GM12865 (cell line): ENCODE measurements at places on chromosomes 16 and 17.
A peak's percentile ranks its signal among the peaks of the same experiment; 100 is the strongest.

DNA sequence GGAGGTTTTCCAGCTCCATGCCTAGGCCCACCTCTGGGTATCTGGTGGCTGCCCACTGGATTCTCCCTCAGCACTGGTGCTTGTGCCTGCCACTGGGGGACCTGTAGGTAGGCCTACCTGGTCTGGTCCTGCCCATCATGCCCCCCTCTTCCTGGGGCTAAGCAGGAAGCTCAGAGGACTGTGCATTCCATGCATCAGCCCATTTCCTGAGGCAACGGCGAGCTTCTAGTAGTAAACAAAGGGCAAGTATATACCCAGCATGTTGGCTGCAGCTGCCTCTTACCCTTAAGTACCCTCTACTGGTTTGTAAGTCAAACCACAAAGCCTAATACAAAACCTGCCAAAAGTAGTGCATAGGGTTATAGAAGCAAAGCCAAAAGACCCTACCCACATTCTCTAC lies 37.5 kb downstream of the SDR42E1 start:
- DNase-seq = no peak

DNA sequence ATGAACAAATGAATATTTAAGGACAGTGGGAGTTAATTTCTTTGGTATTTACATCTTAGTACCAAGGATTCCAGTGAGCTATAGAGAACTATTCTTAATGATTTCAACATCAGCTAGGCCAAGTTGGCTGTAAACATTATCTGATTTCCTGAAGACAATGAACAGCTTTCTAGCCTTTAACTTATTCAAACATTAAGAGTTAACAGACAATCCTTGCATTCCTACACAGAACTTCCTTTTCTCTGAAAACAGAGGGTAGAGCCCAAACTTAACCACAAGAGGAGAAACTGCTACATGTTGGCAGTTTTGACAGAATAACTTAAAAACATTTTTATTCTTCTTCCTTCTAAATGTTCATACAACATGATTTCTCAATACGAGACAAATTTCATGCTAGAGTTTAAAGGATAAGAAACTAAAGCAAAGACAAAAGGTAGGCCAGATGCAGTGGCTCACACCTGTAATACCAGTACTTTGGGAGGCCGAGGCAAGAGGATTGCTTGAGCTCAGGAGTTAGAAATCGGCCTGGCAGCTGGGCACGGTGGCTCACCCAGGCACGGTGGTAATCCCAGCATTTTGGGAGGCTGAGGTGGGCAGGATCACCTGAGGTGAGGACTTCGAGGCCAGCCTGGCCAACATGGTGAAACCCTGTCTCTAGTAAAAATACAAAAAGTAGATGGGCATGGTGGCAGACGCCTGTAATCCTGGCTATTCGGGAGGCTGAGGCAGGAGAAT lies 4.4 kb downstream of the CRLF3 start:
- DNase-seq = no peak

- no peak for DNase-seq
Observed at GRCh38 chr16:85389679-85390470, 223.2 kb upstream of the GSE1 start.

- no peak for DNase-seq
Observed at GRCh38 chr17:76232342-76232741, 8.0 kb downstream of the RNF157 start.

DNA sequence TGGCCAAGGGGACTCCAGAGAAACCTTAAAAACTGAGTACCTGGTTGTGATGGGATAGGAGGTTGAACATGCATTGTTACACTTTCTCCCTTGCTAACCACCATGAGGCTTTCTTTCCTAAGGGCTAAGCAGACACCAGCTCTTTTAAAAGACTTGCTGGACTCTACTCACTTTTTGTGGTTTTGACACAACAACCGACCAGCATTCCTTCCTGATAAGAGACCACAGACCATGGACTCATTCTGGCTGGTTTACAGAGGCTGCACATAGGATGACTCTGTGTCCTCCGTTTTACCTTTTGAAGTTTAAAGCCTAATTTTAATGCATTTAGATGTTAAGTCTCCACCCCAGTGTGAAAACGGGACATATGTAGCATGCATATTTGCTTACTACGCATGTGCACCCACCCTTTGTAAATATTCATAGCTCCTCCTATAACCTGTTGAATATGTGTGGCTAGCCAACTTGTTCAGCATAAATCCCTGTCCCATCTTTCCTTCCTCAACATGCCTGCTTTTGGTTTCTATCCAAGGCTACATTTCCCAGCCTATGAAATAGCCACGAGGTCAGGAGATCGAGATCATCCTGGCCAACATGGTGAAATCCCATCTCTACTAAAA lies 475.9 kb downstream of the GRIN2A start:
- no peak for DNase-seq

- DNase-seq = peak; percentile 91
Observed at GRCh38 chr17:8158267-8159031, 4.3 kb downstream of the VAMP2 start.

GRCh38 chr17:8829036-8829941 lies 30.1 kb upstream of the MFSD6L start:
- DNase-seq = no peak

- DNase-seq = peak; percentile 85
Observed at GRCh38 chr16:87076950-87077749, 240.0 kb downstream of the C16orf95 start.

DNA sequence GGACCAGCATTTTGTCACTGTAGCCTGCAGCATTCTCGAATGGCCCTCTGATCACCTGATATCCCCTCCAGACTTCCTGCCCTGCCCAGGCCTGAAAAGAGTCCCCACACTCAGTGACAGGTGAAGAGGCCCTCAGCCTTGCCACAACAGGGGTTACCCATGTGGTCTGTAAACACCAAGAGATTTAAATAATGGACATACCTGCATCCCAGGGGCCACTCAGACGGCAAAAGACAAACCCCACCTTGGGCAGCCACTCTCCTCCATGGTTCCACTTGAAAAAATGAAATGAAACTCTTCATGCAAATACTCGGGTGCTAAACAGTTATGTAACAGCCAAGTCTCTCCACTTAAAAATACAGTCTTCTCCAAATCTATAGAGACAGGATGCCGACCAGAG lies 22.9 kb upstream of the PECAM1 start:
- peak; percentile 70 for DNase-seq

DNA sequence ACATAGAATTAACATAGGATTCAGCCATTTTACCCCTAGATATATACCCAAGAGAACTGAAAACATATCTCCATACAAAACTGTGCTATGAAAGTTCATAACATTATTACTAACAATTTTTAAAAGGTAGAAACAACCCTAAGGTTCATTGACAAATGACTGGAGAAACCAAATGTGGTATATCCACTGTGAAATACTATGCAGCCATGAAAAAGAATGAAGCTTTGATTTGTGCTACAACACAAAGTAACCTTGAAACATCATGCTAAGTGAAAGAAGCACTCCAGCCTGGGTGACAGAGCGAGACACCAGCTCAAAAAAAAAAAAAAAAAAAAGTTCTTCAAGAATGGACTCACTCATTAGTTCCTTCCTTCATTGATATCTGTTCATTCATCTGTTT lies 580 bp downstream of the CD300LD start:
- no peak for DNase-seq

DNA sequence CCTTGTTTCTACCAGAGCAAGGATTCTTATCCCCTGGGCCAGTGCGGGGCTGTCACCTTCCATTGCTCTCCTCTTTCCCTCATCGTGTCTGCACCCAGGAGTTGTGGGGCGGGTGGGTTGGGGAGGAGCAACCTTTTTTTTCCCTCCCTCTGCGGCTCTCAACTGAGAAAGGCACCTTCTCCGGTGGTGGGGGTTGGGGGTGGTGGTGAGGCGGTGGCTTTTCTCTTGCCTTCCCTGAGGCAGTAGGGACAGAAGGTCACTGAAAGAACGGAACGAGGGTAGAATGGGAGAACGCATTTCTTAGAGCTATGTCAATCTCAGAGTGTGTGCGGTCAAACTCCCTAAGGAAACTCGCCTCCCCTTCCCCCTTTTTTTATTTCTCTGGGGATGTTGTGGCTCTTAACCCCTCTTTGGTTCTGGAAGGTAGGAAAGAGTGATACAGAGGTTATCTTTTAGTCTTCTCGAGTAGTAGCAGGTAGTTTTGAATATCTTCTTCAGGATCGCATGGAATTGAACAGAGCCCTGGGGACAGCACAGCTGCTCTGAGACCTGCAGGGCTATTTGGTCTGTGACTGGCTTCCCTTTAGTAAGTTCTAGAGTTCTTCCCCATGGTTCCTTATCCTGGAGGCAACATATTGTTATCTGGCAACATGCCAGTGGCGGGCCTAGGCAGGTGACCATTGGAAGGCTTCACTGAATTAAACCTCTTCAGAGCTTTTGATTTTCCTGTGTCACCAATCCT lies 994 bp downstream of the CLTC start:
- peak; percentile 69 for DNase-seq

DNA sequence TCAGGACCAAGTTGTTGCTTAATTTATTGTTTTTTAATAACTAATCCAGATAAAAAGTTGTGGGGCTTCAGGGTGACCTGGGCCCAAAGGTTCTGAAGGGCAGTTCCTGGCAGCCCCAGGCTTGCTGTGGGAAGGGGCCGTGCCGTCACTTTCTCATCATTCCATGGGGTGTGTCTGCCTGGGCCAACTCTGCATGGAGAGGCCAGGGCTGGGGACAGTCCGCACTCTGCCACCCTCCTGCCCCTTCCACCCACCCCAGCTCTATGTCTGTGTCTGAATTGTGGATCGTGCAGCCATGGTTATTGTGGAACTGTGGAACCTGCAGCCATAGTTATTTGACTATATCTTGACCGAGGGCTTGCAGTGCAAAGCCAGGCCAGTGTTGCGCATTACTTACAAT lies 4.0 kb downstream of the LIMD2 start:
- no peak for DNase-seq

- DNase-seq = no peak
Observed at GRCh38 chr16:63223851-63224250, 1187.6 kb upstream of the CDH8 start.

GRCh38 chr17:77959126-77959925 lies 823 bp downstream of the TNRC6C start:
- DNase-seq = no peak

GRCh38 chr17:56222255-56222654 lies 69.0 kb downstream of the ANKFN1 start:
- no peak for DNase-seq

GRCh38 chr16:8740775-8741355 lies 56.6 kb downstream of the TMEM186 start:
- no peak for DNase-seq

- no peak for DNase-seq
Observed at GRCh38 chr17:82154881-82155331, 56.9 kb upstream of the FASN start.

DNA sequence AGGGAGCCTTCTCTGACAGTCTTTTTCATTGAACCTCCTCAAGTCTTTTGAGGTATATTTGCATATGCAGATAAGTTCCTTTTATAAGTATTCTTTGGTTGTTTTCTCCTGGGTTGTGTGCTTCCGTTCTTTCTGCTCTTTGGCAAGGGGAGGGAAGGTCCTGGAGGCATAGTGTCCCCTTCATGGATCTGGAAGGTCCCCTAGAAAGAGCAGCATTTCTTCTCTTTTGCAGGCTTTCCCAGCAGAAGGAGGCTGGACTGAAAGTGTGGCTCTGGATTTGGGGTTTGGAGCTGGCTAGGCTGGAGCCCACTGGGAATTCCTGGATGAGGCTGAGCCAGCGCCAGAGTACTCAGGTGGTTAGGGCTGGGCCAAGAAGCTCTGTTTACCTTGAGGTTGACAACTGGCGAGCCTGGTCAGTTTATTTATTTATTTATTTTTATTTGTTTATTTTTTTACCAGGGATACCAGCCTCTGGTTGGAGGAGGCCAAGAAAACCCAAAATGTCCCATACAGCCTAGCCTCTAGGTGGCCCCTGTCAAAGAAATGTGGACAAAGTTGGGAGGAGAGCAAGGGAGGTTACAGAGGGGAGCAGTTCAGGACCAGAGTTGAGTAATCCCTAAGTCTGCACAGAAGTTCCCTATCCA lies 5.4 kb upstream of the TOP2A start:
- no peak for DNase-seq

DNA sequence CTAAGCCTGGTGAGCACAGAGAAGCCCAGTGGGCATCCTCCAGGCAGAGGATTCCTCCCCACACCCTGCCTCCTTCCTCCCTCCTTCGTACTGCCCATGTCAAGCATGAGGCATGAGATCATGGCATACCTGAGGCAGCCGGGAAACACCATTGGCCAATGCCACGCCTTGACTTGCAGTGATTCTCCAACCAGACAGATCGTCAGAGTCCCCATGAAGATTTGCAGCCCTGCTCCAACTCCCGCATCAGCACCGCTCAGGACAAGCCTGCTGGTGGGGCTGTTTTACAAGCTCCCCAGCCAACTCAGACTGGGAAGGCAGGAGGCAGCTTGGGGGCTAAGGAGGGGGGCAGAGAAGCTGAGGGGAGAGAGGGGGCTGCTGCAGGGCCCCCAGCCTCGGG lies 2.9 kb upstream of the KRT16 start:
- no peak for DNase-seq

DNA sequence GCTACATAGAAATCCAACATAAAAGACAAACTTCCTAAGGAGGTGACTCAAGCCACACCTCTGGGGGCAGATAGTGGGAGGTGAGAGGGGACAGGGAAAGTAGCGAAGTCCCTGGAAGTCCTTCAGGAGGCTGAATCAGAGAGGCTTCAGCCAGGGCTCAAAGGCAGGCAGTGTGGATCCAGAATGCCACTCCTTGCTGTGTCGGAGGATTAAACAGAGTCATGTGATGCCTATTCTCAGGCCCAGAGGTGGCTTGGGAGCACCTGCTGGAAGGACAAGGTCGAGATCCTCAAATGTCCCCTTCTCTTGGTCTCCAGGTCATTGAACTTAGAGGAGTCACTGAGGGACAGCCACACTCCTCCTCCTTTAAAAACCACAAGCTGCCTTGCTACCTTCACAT lies 391.1 kb downstream of the SOX9 start:
- no peak for DNase-seq

DNA sequence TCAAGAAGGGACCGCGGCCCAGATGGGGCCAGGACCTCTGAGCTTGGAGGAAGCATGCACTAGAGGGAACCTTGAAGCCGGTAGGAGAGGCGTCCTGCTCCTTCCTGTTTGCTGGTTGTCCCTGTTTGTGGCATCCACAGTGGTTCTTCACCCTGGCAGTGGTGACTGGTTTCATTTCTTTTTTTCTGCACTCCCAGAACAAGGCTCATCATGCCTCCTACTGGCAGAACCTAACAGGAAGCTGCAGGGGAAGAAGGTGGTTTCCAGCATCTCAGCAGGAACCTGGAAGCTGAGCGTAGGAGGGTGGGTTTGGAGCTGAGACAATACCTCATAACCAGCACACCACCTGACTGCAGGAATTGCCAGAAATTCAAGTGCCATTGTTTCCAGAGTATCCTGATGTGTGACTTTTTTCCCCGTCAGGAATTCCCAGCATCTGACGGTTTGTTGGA lies 5.8 kb downstream of the TMEM231 start:
- peak; percentile 83 for DNase-seq
